Hair follicular keratinocyte (primary cell): ENCODE measurements at places on chromosomes 5 and 9. TPM values are rescaled to one million over a fixed set of nuclear protein-coding genes. Genes with fewer than 3 reads are reported as not detected.

Gene GARIN3
- not detected in 2 replicates for total RNA-seq

Gene AGGF1
- total RNA-seq, result 13.0 and 19.2 TPM in 2 replicates

Gene ADRA1B
- 0.78 and 1.1 TPM in 2 replicates for total RNA-seq

Gene TRIM36
- 1.7 and 3.7 TPM in 2 replicates for total RNA-seq

Gene SARDH
- total RNA-seq, result 0.27 and 0.86 TPM in 2 replicates

Gene CERT1
- total RNA-seq, result 5.4 and 8.4 TPM in 2 replicates

Gene PCDHB2
- total RNA-seq, result 0.08 and 0.62 TPM in 2 replicates

Gene SLC36A3
- not detected in 2 replicates for total RNA-seq

Gene RABGAP1
- total RNA-seq, result 8.7 and 10.3 TPM in 2 replicates

Gene CDC26
- 20.8 and 49.2 TPM in 2 replicates for total RNA-seq

Gene MARCOL
- not detected in 2 replicates for total RNA-seq

Gene DOK3
- total RNA-seq, result 0.53 and 0.55 TPM in 2 replicates

Gene OR13C9
- not detected in 2 replicates for total RNA-seq

Gene CATSPER3
- total RNA-seq, result not detected in 2 replicates

Gene SPATA9
- total RNA-seq, result not detected in 2 replicates

Gene BNC2
- 2.5 and 3.8 TPM in 2 replicates for total RNA-seq

Gene IL7R
- total RNA-seq, result 4.1 and 5.5 TPM in 2 replicates

Gene ISL1
- total RNA-seq, result not detected in 2 replicates

Gene ADAMTS12
- total RNA-seq, result 0.16 and 0.84 TPM in 2 replicates

Gene GPR21
- total RNA-seq, result 0.08 and 0.47 TPM in 2 replicates

Gene POLE3
- 41.5 and 70.5 TPM in 2 replicates for total RNA-seq

Gene GPX8
- total RNA-seq, result 28.5 and 40.4 TPM in 2 replicates
